ENCODE measurements at places on chromosomes 2 and 18.

DNA sequence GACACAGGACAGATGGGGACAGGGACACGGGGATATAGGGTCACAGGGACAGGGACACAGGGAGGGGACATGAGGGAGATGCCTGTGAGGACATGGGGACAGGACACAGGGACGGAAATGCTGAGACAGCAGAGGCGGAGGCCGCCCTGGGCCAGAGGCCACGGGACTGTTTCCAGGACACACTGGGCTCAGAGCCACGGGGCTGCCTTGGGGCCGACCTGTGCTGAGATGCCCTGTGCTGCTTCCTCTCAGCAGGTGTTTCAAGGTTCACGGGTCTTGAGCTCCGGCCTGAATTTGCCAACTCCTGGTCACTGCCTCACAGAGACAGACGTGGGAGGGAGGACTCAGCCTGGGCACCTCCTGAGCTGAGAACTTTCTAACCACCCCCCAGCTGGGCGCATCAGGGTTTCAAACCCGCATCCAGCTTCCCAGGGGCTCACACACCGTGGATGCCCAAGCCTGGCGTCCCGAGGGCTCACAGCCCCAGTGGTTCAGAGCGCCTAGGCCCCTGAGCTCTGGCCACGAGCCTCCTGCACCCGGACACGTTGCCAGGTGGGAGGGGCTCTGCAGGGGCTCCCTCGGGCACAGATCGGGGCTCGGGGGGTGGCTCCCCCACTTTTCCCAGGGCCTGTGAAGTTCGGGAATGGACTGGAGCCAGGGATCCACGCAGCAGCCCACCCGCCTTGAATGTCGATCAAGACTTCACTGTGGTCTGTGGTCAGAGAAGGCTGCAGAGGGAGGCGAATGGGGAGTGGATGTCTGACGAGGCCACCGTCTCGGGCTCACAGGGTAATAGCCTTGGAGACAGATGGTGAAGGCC, 64.1 kb downstream of the SLC66A2 start:
- DNase-seq = no peak

DNA sequence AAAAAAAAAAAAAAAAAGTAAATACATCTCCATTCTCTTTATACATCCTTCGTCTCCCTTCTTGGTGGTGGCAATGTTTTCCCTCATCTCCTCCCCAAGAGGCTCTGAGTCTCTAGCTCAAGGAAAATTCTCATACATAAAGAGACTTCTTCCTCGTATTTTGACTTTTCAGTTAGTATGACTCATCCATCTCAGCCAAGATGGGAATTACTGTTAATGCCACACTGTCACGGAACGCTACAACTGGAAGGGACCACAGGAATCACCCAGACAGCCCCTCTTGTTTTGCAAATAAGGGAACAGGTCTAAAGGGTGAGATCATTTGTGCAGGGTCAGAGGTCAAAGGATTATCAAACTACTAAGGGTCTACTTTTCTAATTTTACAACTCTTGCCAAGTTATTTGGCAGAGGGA, 19.5 kb downstream of the NFE2L2 start:
- no peak for DNase-seq

- no peak for DNase-seq
Observed at GRCh38 chr2:167756446-167756845, 490.9 kb downstream of the STK39 start.

DNA sequence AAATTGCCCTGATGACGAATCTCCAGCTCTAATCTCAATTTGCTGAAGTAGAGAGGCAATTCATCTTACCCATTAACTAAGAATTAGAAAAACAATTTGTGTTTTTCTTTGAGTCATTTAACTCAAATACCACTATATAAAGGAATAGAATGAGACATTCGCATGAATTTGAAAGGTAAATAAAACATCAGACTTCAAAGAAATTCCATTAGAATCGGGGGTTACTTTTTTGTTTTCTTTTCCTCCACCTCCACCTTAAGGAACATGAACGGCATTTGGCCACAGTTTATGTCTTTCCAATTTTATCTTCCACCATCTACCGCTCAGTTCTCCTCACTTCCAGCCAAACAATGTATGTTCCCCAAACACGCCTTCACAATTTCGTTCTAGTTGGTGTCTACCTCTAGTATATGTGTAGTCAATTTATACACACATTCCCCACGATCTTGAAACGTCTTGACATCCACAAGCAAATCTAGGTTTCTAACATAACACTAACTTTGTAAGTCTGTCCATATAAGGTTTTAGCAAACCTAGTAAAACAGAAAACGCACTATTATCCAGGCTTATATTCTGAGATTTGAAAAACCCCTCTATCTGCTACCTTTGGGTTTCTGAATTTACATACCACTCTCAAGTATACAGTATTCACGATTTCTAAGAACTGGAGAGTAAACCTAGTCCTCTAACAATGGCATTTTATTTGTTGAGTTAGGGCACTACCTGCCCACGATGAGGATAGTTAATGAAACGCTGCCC, 1.2 kb upstream of the SMCHD1 start:
- no peak for DNase-seq

GRCh38 chr2:56334622-56335021, 150.8 kb downstream of the CCDC85A start:
- no peak for DNase-seq

DNA sequence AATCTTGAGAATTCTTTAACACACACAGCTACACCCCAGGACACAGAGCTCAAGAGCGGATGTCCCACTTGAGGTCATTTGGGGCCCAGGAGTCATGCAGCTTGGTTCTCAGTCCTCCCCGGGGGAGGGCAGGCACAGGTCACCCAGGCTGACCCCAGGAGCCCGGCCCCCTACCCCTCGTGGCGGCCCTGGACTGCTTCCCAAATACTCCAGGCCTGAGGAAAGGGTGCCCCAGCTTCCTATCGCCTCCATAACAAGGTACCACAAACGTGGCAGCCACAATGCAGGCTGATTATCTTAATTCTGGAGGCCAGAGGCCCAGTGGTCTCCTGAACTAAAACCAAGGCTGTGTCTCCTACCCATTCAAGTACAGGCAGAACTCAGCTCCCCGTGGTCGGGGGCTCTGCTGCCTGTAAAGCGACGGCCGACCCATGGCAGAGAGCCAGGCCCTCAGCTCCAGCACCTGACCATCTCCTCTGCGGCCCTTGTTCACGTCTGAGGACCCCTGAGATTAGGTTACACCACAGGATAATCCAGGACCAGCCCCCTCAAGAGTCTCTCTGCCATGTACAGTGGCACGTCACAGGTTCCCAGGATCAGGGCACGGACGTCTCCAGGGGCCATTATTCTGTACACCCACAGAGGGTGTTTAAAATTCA, 10.5 kb downstream of the SLC66A2 start:
- DNase-seq = peak; percentile 6

DNA sequence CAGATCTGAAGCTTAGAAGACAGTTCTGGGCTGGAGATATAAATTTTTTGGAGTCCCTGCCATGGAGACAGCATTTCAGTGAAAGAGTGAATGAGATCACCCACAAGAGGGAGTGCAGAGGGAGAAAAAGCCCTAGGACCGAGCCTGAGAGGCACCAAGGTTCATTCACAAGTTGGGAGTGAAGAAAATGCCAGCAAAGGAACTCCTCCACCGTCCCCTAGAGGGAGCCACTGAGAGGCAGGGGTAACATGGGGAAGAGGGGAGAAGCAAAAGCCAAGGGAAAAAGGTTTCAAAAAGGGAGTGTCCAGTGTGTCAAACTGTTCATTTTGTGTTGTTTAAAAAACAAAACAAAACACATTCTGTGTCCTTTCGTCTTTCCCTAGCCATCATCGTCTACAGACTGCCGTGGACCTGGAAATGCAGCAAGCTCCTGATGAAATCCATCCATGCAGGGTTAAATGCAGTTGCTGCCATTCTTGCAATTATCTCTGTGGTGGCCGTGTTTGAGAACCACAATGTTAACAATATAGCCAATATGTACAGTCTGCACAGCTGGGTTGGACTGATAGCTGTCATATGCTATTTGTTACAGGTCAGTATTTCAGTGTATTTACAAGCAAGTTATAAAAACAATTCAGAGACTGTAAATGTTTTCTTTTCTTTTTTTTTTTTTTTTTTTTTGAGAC, 19.1 kb downstream of the CYBRD1 start:
- DNase-seq = no peak

- DNase-seq = no peak
Observed at GRCh38 chr2:96485751-96486651, 19.2 kb downstream of the NEURL3 start.

GRCh38 chr2:10236571-10237391, 65.9 kb upstream of the HPCAL1 start:
- no peak for DNase-seq

DNA sequence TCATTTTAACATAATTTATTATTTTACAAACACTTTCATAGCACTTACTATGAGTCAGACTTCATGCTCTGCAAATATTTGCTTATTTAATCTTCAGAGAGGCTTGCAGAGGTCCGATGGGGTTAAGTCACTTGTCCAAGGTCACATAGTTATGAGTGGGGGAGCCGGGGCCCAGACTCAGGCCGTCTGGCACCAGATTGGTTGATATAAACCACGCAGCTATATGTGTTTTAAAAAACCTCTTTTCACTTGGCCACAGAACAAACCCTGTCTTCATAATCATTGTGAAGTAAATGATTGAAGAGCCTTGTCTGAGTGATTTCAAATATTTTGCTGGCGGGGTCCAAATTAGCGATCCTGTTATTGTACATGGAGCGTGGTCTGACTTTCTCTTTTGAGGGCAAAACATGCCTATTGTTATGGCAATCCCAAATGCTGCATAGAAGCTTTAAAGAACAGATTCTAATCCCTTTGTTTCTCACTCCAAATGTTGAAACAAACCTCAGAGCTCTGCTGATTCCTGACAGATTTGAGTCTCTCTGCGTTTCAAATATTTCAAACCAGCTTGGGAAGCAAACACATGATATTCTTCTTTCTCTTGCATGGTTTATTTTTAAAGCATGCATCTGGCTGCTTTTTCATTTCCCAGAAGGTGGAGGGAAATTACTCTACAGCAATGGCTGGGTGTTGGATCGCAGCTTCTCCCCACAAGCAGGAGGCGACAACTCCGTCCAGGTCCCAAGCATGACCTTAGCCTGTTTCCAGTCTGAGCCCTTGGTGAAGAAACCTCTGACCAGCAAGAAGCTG, 142.4 kb downstream of the DDX1 start:
- DNase-seq = no peak

DNA sequence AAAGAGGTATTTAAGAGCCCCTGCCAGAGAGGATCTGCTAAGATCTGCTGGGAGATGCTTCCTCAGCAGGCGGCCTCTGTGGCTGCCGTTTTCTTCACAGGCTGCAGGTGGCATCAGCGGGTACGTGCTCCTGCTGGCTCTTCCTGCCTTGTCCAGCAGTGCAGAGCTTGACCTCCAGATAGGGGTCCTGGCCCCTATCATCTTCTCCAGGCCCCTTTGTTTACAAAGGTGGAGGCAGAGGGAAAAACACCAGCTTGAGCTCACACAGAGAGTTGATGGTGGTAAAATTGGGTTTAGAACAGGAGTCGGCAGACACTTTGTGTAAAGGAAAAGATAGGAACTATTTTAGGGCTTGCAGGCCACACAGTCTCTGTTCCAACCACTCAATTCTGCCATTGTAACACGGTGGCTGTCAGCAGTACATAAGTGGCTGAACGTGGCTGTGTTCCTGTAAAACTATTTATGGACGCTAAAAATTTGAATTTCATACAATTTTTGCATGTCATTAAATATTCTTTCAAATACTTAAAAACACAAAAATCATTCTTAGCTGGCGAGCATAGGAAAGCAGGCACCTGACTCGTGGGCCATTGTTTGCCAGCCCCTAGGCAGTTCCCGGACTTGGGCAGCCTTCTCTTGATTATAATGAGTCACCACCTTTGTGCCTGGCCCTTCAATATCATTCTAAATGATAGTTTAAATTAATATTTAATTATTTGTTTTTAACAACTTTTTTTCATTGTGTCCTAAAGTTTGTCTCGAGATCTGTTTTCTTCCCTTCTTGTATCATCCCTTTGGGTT, 98.2 kb upstream of the B3GNT7 start:
- DNase-seq = peak; percentile 62

DNA sequence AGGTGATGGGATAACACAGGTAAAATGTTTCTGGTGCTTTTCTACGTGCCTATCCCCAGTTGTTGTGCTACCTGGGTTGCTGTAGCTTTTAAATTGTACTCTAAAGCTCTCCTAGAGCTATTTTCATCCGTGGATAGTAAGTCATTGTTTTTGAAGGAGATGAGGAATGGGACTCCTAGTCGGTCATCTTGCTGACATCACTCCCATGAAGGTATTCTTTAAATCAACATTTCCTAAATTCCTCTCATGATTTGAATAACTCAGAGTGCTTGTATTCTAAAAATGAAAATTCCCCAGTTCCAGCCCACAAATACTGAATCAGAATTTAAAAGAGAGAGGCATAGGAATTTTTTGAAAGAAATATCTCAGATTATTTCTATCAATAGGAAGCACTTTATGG, 44.3 kb downstream of the CCDC148 start:
- DNase-seq = no peak

DNA sequence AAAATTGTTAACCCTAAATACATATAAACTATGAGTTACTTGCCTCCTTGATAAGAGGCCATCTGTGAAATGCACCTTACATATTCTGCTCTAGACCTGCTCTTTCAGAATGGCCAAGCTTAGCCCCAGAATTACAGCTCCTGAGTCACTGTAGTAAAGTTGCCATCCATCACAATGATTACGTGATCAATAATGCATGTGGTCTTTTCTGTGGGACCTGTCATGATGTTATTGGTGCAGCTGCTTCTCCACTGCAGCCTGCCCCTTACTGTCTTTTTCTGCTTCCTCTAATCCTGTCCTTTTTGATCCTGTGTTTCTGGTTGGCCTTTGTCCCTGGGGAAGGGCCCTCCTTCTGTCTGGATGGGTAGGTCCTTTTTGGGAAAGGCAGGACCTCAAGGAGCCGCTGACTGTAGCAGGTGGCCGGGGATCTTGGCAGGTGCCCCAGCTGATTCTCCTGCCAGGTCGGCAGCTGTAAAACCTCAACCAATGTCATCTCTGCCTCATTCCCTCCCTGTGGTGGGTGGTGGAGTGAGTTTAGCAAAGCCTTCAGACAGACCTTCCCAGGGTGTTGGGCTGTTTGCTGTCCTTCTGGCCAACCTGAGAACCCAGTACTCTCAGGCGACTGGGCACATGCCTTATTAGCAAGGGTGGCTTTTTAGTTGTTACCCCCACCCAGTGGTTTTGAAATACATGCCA, 126.2 kb upstream of the EML6 start:
- no peak for DNase-seq

DNA sequence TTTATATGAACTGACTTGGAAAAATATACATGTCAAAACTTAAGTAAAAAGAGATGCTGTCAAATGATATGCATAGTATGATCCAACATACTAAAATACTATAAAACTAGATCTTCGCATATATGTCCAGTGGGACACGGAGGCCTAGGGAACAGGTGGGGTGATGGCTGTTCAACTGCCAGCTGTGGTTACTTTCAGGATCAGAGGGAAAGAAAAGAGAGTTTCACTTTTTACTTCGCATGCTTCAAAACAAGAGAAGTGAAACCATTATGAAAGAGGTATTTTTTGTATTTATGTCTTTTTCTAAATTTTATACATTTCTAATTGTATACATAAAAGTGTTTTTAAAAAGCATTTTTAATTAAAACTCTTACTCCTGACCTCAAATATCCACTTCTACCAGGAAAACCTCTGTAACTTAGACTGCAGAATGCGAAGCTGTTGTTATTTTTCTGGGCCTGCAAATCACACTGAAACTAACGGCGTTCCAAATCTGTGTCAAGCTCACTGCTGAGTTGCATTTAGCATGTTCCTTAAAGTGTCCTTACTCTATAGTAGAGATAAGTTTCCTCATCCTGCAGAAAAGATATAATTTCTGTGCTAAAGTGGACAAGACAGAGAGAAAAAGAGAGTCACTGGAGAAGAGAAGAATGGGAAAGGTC, 97.8 kb upstream of the SLC35G4 start:
- DNase-seq = no peak

GRCh38 chr2:77640924-77641323, 118.7 kb upstream of the LRRTM4 start:
- DNase-seq = no peak

Data from WERI-Rb-1 (cell line).